ENCODE measurements at places on chromosomes 3 and 15.

DNA sequence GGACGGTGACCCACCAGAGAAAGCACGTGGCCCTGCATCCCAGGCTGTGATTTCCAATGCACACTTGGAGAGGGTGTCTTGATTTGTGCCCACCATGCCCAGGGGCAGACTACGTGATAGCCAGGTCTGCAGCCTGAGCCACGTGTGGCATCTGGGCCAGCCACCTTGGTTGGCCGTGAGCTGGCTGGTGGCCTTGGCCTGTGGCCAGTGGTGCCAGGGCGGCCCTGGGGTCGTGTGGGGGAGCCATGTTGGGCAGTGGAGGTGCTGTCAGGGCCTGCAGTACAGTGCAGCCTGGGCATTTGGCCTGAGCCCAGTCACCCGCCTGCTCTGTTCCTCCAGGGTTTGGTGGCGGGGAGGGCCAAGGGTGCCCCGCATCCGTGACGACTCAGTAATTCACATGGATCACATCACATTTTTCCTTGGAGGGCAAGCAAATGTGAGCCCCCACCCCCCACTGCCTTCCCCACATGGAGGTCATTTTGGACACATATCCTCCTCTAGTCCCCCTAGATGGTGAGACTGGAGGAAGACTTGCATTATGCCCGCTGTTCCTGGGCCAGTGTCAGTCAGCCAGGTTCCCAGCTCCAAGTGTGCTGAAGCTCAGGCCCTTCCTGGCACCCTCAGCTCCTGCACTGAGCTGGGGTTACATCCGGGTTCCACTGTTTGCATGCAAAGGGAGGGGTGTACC lies 201.4 kb downstream of the UBE3A start:
- no peak for DNase-seq

DNA sequence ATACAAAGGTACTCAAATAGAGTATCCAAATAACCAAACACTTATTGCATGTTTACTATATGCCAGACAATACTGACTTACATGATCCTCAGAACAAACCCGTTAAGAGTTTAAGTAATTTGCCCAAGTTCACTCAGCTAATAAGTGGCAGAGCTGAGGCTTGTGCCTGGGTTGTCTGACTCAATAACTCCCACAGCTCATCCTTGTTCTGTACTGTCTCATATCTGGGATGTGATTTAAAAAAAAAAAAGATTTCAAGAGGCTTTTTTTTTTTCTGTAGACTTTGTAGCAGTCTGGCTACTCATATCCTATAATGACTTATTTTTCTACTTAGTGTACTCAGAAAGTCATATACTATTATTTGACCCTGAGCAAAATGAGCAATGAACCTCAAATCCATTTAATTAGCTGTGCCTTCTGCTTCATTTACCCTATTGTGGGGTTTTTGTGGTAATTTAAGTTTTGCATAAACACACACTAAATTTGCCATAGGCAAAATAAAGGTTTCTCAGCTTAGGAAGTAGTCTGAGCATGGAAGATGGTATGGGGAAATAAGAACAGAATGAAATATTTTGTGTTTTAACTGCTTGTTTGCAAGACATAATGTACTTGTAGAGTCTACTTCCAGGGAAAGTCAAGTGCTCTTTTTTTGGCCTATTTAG lies 3.1 kb downstream of the NSUN3 start:
- DNase-seq, result no peak

GRCh38 chr15:67021455-67021854 lies 43.9 kb upstream of the SMAD3 start:
- no peak for DNase-seq

GRCh38 chr15:68833700-68834331 lies 13.1 kb upstream of the ANP32A start:
- no peak for DNase-seq

Data from activated T-helper 1 cell treated with Interleukin-2 at 50 U/mL for 16 hours (primary cell).